Caudate nucleus (tissue), 63 donors: ENCODE measurements at places on chromosomes 2 and 18.

- no peak for DNase-seq
These were observed 16.5 kb upstream of the SLC16A14 start for GRCh38 chr2:230085201-230085600.

GRCh38 chr2:112904883-112905282 is 6.1 kb upstream of the IL37 start:
- no peak for DNase-seq

DNA sequence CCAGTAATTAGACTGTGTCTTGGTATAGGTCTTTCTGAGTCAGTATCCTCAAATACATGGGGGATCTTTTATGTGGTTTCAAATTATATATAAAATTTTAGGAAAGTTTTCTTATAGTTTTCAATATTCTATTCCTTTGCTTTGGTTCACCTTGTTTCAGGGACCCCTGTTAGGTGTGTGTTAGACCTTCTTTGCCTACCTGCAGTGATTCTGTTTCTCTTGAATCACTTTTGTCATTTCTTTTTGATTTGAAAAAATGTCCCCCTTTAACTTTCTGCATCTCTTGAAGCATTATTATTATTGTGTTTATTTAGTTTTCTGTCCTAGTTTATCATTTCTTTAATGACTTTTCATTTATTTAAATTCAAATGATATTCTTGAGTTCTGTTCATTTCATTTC is 98.7 kb downstream of the FHOD3 start:
- DNase-seq: no peak

GRCh38 chr2:166897666-166898065 is 9.4 kb downstream of the XIRP2 start:
- DNase-seq: no peak

DNA sequence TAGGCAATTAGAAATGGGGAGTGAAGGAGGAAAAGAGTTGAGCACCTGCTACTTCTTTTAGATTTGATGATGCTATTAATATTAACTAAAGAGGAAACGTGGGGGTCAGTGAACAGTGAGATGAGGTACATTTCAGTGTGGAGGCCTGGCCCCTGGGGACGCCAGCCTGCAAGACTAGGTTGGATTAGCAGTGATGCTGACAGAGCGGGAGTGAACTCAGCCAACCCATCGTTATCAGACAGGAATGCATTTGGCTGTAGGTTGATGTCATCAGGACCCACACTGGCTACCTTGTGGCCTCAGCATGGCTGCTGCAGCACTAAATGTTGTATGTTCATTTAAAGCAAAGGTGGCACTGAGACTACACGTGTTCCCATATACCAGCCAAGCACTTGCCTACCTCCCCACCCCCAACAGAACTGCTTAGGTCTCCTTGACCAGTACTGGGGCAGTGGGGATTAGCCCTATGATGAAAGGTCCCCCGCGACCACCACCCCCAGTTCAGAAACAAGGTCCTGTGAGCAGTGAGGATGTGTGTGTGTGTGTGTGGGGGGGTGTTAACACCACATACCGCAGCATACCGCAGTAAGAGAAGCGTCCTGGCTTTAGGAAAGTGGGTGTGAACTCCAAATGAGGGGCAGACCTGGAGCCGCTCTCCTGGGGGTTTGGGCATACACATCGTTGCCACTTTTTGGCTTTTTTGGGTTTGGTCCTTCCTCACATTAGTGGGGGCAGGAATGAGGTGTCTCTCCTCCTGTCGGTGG is 26.0 kb downstream of the DGKD start:
- DNase-seq: no peak

DNA sequence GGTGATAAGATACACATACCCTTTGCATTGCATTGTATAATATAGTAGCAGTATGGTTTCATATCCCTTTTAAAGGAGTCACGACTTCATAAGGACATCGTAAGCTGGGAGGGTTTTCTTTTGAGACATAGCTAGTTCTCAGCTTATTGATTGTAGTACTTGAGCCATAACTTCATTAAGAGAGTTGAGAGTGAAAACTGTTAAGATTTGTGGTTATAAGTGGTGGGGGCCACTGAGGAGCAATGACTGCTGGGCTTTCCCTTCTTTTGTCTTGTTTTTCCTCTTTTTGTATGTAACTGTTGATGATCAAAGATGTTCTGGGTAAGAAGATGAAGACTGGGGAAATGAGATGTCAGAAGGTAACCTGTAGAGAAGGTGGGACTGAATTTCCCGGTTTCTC is 11.0 kb downstream of the EIF5B start:
- no peak for DNase-seq

GRCh38 chr2:164252568-164253287 is 368.6 kb downstream of the GRB14 start:
- DNase-seq: no peak

- DNase-seq: no peak
These were observed 58.5 kb downstream of the ACAA2 start for GRCh38 chr18:49754866-49755265.

DNA sequence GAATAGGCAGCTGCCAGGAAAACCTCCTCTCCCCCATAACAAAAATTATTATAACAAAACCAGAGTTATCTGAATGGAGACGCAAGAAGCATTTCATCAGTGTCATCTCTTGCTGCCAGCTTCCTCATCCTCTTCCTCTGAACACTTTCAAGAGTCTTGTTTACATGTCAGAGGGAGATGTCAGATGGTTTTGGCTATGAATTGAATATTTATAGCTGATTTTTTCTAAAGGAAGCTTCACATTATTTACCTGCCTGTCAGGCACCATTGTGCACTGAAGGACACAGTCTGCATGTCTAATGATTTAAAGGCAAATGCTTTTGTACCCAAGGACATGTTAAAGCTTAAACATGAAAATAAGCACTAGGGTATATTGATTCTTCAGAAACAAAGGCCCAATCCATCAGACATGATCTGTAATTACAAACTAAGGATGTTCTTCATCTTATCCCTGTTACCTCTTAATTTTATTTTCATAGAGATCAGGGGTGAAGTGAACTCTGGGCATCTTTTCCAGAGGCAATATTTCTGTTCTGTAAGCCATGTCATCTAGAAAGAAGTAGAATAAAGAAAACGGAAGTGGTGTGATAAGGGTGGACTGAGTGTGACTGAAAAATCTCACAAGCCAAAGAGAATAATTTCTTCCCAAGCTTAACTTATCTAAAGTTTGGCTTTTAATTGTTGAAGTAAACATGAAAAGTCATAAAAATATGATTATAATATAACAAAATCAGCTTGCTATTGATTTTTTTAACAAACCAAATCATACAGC is 168.7 kb downstream of the ANKRD44 start:
- DNase-seq: no peak

- DNase-seq: no peak
These were observed 71.3 kb downstream of the CCDC141 start for GRCh38 chr2:178978667-178979066.

GRCh38 chr2:11145350-11145749 is 9.9 kb upstream of the SLC66A3 start:
- DNase-seq: no peak

GRCh38 chr2:33583194-33583938 is 15.7 kb downstream of the FAM98A start:
- peak; percentile 15 for DNase-seq

GRCh38 chr2:143186876-143187275 is 57.7 kb downstream of the ARHGAP15 start:
- DNase-seq: no peak

- DNase-seq: peak; percentile 30
These were observed 33.0 kb downstream of the KCNIP3 start for GRCh38 chr2:95329891-95330793.

- no peak for DNase-seq
These were observed 9.7 kb downstream of the LRRTM4 start for GRCh38 chr2:77512507-77512906.

- no peak for DNase-seq
These were observed 32.1 kb upstream of the SH3BP4 start for GRCh38 chr2:234919711-234920110.

DNA sequence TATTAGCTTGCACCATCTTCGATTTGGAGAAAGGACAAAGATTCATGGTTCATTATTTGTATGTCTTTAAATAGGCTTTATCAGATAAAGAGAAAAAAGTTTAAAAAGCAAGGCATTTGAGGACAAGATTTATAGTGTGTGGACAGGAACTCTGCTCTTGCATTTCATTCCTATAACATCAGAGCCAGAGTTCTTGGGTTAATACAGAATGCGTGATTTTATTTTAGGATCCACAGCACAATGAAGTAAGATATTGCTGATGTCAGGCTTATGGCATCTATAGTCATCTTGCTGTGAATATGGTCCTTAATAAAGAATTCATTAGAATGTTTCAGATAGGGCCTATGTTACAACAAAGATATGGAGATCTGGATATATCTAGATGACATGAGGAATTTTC is 19.7 kb downstream of the RASGRP3 start:
- no peak for DNase-seq

DNA sequence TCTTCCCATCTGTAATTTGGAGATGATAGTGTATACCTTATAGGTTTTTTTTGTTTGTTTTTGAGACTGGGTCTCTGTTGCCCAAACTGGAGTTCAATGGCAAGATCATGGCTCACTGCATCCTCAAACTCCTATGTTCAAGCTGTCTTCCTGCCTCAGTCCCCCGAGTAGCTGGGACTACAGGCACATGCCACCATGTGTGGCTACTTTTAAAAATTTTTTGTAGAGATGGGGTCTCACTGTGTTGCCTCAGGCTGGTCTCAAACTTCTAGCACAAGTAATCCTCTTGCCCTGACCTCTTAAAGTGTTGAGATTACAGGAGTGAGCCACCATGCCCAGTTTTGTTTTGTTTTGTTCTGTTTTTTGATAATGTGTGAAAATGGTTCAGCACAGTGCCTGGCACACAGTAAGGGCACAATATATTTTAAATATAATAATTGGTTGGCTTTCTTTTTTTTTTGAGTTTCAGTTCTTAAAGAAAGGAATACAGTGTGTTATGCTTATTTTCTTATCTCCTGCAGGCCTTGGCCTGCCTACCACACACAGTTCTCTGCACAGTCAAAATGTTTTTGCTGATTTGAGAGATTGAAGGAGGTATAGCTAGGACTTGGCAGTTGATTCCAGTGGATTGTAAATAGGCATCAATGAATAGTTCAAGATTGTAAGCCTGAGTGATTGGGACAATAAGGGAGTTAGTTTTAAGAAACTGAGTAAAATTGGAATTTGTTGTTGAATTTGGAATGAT is 6.1 kb downstream of the ACTR3 start:
- DNase-seq: no peak

GRCh38 chr18:61239051-61239450 is 94.2 kb upstream of the CDH20 start:
- no peak for DNase-seq

DNA sequence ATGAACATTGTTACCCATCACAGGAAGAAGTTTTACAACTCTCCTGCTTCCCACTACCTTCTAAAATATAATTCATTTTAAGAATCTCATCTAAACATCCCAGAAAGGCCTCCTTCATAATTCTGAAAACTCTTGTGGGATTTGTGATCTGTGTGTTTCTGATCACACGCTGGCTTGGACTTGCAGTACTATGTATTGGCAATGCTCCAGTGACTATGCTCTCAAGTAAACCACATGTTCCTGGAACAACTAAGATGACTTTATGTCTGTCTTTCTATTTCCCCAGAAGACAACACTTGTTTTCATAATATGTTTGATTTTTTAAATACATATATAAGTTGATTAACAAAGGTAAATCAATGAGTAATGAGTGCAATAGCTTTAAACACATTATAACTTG is 376.6 kb upstream of the NETO1 start:
- no peak for DNase-seq

DNA sequence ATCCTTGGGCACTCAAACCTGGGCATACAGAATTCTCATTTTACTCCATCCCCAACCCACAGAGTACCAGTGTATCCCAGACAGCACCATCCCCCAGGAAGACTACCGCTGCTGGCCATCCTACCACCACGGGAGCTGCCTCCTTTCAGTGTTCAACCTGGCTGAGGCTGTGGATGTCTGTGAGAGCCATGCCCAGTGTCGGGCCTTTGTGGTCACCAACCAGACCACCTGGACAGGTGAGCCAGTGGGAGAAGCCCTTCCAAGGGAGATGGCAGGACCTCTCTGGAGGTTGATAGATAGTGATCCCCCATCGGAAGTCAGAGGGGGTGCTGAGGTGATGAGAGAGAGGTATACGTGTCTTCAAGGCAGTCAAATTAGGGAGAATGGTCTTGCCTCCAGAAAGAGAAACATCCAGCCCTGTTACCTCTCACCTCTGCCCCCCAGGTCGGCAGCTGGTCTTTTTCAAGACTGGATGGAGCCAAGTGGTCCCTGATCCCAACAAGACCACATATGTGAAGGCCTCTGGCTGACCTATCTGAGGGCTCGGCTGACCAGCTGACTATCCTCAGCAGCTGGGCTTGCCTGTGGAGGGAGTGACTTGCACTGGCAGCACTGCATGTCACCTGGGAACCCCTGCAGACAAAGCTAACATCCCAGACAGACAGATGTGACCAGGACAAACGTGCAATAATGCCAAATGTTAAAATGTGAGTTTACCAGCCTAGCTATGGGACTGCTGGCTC is 9.5 kb downstream of the PKDCC start:
- no peak for DNase-seq

- DNase-seq: no peak
These were observed 76.8 kb downstream of the ACKR3 start for GRCh38 chr2:236646441-236646840.

GRCh38 chr2:191012845-191013681 is 908 bp downstream of the STAT1 start:
- DNase-seq: no peak

GRCh38 chr18:39241534-39241933 is 1675.9 kb upstream of the CELF4 start:
- no peak for DNase-seq

DNA sequence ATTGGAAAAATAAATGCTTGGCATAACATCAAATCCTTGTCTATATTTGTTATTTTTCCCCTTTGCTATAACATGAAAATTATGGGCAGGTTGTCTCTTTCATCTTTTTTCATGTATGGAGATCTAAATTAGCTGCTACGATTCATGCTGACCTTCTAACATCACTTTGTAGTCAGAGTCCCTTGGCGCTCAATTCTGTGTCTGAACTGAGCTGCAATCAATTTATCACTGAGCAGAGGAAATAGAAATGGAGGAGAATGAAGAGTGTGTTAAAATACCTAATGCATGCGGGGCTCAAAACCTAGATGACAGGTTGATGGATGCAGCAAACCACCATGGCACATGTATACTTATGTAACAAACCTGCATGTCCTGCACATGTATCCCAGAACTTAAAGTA is 168.9 kb downstream of the CDH7 start:
- DNase-seq: no peak
